ENCODE measurements at places on chromosomes 1 and 21.

GRCh38 chr1:21664806-21665588, 4.2 kb downstream of the RAP1GAP start:
- no peak for DNase-seq

DNA sequence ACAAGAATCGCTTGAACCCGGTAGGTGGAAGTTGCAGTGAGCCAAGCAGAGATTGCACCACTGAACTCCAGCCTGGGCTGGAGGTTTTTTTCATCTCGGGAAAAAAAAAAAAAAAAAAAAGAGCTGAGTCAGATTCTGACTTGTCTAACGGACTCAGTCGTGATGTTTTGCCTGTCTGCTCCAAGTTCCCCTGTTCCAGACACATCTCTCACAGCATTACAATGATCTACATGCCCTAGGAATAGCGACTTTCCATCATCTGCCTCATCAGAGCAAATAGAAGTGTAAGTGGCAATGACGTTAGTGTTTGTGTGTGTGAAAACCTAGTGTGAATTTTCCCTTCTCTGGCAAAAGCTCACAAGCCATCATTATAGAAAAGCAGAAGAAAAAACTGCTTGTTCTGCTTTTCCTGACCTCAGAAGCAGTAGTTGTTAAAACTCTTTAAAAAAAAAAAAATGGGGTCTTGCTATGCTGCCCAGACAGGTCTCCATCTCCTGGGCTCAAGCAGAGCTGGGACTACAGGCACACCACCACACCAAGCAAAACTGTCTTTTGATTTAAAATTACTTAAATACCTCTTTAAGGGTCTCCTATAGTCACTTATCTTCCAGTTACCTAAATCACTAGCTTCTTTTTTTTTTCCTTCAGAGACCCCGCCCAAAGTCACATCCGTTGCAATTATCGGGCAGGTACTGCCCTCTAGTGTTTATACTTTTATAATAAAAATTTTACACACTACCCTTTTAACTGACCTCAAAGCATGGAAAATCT, 37.3 kb downstream of the PLEKHO1 start:
- DNase-seq, result peak; percentile 65

DNA sequence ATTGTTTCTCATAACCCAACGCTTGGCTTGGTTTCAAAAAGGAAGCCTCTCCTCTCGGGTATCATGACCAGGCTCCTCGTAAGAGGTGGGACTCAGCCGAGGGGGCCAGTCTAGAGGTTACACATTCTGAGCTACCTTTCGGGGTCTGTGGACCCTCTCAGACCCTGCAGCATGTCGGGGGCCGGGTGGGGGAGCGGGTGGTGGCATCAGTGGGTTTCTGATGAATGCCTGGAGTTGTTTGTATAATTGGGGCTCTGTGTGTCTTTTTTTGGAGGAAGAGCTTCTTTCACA, 229.3 kb downstream of the CAMTA1 start:
- DNase-seq, result no peak

DNA sequence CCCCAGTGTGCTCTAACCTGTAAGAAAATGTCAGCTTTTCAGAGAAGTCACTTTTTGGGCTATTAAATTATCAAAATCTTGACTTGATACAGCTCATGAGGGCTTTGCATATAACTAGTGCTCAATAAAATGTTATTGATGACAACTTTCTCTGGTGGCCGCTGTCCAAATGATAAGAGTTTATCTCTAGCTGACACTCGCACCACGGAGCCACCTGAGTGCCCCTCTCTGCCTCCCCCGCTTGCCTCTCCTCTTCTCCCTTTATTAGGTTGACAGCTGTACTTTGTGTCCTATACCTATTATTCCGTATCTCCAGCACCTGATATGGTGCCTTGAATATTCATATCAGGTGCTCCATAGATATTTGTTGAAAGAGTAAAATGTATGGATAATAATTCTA, 82.8 kb downstream of the PHTF1 start:
- no peak for DNase-seq

GRCh38 chr1:174680101-174680500, 232.3 kb downstream of the GPR52 start:
- no peak for DNase-seq

- DNase-seq, result no peak
Measured at GRCh38 chr21:38983560-38983959, 177.8 kb downstream of the ETS2 start.

DNA sequence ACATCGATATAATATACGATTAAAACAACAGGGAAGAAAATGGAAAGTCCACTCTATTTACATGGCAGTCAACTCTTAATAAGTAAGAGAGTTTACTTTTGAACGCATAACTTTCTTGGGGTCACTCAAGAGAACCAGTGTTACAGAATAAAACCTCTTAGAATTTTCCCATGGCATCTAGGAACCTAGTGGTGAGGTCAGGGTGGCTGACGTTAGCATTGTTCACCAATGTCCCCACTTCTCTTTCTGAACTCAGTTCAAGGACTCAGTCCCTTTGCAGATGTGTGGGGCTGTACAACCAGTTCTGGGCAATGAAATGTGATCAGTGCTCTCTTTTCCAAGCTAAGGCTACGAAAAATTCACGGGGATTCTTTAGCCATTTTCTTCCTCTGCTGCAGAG, 2.6 kb upstream of the RNF2 start:
- DNase-seq, result no peak

GRCh38 chr1:159902541-159902940, 2.6 kb upstream of the CFAP45 start:
- no peak for DNase-seq

GRCh38 chr1:69702085-69702484, 134.4 kb downstream of the LRRC7 start:
- DNase-seq, result no peak

DNA sequence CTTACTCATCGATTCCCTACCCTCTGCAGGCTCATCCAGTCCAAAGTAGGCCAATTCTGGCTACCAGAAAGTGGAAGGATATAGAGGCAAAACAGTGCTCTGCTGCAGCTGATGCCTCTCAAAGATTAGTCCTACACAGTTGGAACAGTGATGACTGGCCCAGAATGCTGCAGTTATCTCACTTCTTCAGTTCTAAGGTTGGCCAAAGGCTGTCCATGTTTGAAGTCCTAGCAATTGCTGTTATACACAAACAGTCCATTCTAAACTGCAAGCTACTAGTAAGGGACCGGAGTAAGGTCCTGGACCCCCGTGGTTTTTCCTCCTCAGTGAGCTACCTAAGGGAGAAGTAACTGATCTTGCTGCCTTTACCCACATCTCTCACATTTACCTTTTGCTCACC, 129.1 kb upstream of the NRIP1 start:
- DNase-seq, result no peak

- DNase-seq, result peak; percentile 52
Measured at GRCh38 chr1:93447481-93448291, at the start of gene FNBP1L. Gene FNBP1L (plus strand): TSS chr1:93448118. CDS start chr1:93448282, 164 bp downstream.

DNA sequence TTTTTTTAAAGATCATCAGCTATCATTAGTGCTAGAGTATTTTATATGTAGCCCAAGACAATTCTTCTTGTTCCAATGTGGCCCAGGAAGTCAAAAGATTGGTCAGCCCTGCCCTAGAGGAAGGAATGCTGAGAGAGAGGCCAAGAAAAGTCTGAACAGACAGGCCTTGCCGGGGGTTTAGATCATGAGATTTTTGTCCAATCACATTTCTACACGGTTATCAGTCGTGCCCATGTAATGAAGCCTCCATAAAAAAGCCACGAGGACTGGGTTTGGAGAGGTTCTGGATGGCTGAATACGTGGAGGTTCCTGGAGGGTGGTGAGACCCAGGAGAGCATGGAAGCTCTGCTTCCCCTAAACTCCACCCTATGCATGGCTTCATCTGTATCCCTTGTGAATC, 24.3 kb upstream of the ENO1 start:
- no peak for DNase-seq

GRCh38 chr1:198773523-198773922, 134.7 kb downstream of the PTPRC start:
- no peak for DNase-seq

- no peak for DNase-seq
Measured at GRCh38 chr1:110556471-110556807, 37.5 kb upstream of the KCNA10 start.

DNA sequence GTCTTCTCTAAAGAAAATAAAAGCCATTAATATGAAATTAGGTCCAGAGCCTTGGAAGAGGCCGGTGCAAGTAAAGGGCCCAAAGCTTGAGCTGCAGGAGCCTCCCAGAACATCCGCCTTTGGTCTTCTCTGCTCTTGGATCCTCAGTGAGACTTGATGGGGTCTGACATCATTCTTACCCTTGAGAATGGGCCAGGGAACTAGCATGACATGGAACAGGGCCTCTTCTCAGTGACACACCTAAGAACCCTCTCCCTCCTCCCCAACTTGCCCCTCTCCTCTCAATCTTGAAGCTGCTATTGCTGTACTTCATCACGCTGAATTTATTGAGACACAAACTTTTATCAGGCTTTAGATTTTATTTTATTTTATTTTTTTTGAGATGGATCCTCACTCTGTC, 40.3 kb upstream of the SRSF10 start:
- DNase-seq, result no peak

DNA sequence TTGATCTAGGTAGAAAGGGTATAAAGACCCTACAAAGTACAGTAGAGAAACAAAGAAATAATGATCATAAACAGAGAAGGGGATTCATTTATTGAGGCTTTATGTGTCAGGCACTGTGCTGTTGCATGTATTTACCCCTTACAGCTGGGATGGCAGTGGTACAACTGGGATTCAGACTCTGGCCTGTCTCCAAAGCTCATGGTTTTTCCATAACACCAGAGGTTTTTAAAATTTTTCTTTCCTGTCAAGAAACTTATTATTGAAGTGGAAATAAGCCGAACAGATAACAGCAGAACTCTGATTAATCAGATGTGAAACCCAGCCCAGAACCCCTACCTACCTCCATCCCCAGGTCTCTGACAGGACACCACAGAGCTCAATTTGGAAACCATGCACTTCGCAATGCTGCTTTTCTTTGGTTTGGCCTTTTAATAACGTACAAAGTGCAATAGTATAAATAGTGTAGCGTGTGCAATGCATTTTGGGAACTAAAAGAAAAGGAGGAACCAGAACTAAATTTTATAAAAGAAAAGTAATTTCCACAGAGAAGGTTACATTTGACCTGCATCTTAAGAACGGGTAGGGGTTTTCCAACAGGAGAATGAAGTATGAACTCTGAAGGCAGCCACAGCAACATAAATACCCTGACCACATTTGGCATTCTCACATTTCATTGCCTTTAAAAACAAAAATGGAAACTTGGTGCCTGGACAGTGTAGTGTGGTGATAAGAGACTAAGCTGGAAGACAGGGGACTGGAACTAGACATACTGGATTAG, 92.0 kb upstream of the S1PR1 start:
- DNase-seq, result no peak

DNA sequence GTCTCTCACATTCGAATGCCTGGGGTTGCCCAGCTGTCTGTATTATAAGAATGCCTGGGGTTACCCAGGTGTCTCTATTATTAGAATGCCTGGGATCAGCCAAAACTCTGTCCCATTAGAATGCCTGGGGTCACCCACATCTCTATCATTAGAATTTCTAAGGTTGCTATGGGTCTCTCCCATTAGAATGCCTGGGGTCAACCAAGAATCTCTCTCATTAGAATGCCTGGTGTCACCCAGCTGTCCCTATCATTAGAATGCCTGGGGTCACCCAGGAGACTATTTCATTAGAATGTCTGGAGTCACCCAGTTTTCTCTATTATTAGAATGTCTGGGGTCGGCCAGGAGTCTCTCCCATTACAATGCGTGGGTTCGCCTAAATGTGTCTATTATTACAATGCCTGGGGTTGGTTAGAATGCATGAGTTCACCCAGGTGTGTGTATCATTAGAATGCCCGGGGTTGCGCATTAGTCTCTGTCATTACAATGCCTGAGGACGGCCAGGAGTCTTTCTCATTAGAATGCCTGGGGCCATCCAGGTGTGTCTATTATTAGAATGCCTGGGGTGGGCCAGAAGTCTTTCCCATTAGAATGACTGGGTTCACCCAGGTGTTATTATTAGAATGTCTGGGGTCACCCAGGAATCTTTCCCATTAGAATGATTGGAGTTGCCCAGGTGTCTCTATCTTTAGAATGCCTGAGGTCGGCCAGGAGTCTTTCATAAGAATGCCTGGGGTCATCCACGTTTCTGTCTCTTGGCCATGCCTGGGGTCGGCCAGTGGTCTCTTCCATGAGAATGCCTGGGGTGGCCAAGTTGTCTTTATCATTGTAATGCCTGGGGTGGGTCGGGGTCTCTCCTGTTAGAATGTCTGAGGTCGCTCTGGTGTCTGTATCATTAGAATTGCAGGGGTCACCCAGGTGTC, 59.6 kb downstream of the RNF187 start:
- DNase-seq, result no peak

GRCh38 chr1:234527346-234527745, 48.4 kb upstream of the TARBP1 start:
- no peak for DNase-seq

DNA sequence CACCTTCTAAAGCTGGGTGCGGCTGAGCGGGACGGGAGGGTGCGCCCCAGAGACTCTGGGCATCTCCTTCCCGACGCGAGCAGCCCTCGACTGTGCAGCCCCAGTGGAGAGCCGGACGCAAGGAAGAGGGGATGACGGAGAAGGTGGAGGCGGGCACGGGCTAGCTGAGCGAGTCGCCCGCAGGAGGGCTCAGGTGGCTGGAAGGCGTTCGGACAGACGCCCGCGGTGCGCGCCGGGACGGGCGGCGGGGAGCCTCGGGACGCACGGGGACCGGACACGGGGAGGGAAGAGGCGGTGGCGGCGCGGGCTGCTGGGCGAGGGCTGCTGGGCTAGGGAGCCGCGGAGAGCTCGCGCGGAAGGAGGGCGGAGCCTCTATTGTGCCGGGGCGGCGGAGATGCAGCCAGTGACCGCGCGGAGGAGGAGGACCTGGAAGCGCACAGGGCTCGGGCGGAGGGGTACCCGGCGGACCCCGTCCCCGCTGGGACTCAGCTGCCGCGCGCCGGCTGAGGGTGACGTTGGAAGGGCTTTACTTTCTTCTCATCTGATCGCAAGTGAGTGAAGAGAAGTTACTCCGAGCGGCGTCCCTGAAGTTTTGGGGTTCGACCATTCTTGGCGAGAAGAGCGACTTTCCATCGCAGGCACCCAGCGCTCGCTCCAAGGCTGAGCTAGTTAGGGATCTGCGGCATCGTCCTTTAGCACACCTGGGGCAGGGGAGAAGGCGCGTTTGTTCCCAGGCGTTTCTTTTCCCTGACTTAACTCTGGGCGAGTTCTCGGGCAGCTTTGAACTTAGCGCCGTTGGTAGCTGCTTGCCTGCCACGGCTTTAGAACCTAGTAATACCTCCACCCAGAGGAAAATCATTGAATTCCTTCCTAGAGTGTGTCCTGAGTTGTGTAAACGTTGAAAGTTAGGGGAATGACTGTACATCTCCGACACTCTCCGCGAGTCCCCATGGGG, at the start of gene OLFML2B:
TSS of gene OLFML2B (minus strand) at position 323 of the 955 bp plus-strand sequence. CDS start 439 bp downstream, outside the sequence.
- DNase-seq, result peak; percentile 31

- no peak for DNase-seq
Measured at GRCh38 chr21:36904093-36904666, 62.3 kb downstream of the HLCS start.

DNA sequence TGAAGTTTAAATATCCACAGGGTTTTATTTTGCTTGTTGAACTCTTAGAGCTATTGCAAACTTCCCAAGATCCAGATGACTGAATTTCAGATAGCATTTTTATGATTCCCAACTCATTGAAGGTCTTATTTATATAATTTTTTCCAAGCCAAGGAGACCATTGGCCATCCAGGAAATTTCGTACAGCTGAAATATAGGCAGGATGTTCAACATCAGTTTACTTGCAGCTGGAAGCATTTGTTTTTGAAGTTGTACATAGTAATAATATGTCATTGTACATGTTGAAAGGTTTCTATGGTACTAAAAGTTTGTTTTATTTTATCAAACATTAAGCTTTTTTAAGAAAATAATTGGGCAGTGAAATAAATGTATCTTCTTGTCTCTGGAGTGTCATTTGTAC, 32.8 kb upstream of the DDR2 start:
- no peak for DNase-seq
